Omental fat pad (tissue), 4 donors: ENCODE measurements at places on chromosomes 16 and 17.

- no peak for DNase-seq
Observed at GRCh38 chr17:7838090-7839075, 4.4 kb downstream of the KDM6B start.

DNA sequence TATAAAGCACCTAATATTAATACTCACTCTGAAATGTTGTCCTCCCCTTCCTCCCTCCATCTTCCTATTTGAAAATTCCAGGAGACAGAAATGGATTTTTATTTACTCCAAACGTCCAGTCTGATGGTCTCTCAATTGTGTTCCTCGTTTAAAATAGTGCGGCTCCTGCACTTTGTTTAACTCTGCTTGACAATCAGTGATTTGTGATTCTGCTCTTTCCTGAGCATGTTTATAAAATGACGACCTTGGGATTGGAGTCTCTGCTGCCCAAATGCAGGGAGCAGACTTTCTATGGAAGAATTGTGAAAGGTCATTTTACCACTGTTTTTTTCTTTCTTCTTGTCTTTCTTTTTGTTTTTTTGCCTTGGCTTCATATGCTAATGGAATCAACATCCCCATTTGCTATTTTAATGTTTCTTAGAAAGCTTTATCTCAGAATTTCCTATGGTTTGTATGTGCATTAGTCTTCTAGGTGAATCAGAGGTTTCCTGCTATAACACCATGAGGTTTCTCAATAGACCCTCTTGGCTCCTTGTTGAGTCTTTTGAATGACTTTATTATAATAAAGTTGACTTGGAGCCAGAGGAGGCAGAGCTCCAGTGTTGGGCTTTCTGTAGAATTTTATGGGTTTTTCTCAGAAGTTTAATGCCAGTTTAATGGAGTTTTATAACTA is 376.5 kb downstream of the CDH11 start:
- no peak for DNase-seq

DNA sequence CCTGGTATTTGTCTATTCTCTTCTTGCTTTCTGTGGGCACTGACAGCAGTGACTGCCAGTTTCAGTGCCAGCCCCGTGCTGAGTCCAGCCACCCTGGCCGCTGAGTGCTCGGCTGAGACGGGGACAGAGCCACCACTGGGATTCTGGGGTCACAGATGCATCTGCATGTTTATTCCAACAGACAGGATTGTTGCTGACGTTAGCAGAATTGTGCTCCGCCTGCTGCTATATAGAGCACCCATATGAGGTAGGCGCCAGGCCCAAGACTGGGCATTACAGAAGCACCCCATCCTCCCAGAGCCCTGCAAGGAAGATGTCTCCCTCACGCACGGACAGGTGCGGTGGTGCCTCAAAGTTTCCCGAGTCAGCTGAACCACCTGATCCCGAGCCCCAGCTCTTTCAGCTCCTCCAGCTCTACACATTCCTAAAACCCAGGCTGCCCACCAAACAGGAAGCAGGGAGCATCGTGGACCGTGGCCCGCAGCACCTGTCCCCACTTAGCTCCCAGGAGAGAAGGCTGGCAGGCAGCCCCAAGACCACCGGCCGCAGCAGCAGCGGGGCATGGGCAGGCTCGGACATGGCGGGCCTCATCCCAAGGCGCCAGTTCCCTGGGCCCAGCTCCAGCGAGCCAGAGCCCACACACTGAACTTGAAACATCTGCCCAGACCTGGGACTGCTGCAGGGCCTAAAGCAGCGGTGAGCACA is 44.9 kb upstream of the RASD1 start:
- DNase-seq: no peak

- DNase-seq: no peak
Observed at GRCh38 chr17:17523731-17524490, 27.7 kb upstream of the RASD1 start.

DNA sequence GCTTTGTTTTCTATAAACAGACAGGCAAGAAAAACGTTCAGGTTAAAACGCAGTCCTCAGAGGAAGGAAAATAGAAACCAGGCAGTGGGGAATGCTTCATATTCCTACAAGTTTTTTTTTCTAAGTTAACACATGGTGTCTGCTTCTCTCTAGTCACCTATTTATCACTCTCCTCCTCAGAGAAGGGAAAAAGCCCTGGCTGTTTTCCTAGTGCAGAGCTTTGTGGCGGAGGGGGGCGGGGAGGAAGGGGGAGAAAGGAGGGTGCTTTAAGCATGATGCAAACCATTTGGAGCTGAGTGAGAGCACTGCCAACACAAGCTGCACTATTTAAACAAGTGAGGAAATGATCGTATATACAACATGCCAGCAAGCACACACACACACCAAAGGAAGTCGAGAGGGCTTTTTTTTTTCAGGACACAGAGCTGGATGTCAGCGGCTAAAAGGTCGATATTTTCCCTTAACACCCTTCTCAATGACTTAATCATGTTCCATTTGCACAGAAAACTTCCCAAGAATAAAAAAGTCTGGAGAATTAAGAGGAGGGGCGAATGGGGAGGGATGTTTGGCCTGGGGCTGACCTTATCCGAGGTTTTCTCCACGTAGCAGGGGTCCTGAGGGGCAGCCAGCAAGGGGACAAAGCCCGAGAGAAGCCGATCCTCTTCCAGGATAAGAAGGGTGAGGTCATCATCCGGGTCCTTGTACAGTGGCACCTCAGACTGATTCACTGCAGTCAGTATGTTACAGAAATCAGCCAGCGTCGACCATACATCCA is 117.4 kb downstream of the HIC1 start:
- no peak for DNase-seq

DNA sequence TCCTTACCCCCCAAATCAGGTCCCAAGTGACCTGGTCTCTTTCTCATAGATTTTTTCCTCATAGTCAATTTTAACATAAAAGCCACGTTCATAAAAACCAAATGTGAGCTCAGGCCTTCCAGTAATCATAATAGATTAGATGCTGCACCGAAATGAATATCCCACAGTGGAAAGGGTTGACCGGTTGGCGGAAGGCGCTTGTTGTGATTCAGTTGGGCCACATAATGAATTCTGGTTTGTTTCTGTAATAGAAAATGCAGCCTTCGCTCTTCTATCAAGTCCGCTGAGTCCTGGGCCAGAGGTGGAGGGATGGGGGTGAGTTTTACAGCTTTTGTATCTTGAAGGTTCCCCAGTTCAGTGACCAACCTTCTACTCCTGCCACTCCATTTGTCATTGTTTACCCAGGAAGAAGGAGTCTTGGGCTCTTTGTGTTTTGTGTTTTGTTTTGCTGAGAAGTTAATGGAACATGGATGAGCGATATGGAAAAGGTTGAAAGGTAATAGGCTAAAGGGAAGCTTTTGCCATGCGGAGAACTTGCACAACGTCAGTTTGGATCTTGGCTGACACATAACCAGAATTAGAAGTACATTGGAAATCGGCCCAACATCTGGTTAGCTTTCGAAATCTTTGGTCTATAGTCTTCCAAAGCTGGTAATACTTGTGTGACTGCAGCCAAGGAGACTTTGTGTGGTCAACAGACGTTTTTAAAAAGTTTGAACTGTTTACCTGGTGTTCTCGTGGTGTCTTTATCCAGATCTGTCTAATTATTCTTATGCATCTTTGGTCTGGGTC is 89.5 kb downstream of the CLEC16A start:
- no peak for DNase-seq

- DNase-seq: no peak
Observed at GRCh38 chr17:13537167-13537731, 64.5 kb downstream of the HS3ST3A1 start.

GRCh38 chr17:871751-872519 is 89.8 kb downstream of the MRM3 start:
- no peak for DNase-seq

DNA sequence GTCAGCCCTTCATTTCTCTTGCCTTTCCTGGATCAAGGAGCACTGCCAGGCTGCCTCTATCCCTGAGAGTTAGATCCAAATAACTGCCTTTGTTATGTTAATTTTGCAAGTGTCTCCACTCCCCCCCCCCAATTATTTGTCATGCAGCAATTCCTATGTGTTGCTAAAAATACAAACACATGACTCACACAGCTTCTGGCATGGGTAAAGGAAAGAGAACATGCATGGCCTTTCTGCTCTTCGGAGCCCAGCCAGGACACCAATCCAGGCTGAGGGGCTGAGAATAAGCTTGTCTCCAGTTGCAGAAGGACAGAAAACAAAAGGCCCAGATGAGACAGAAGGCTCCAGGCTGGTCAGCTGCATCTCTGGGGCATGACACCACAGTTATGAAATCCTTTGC is 148.0 kb upstream of the TNRC6C start:
- no peak for DNase-seq

DNA sequence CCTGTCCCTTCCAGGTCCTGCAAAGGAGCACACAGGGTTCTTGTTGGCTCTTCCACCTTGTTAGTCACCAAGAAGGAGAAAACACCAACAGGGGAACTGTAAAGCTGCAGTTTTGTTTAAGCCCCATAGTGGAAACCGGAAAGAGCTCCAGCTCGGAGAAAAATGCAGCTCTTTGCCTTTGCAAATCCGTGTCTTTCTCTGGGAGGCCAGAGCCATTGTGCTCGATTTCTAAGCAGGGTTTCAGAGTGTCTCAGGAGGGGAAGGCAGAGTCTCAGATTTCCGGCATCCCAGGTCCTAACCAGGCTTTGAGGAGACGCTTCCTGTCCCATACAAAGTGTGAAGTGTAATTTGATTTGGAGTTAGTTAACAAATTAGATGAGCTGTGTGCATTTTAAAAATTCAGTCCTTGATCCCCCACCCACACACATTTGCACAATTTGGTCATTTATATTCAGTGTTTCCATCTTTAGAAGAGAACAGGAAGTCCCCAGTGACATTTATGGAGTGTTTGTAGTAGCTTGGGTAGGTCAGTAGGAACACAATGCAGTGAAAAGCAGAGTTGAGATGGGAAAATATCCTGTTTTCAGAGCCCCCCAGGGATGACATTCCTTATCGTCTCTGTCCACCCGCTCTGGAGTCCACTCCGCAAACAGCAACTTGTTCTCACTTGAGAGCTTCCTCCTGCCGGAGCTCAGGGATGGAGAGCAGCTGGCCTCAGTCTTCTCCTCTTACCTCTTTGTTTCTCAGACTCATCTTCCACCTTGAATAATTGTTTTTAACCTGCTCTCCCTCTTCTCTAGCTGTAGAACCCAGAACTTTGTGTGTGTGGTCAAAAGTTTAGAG is 331.9 kb downstream of the SEC14L1 start:
- no peak for DNase-seq

DNA sequence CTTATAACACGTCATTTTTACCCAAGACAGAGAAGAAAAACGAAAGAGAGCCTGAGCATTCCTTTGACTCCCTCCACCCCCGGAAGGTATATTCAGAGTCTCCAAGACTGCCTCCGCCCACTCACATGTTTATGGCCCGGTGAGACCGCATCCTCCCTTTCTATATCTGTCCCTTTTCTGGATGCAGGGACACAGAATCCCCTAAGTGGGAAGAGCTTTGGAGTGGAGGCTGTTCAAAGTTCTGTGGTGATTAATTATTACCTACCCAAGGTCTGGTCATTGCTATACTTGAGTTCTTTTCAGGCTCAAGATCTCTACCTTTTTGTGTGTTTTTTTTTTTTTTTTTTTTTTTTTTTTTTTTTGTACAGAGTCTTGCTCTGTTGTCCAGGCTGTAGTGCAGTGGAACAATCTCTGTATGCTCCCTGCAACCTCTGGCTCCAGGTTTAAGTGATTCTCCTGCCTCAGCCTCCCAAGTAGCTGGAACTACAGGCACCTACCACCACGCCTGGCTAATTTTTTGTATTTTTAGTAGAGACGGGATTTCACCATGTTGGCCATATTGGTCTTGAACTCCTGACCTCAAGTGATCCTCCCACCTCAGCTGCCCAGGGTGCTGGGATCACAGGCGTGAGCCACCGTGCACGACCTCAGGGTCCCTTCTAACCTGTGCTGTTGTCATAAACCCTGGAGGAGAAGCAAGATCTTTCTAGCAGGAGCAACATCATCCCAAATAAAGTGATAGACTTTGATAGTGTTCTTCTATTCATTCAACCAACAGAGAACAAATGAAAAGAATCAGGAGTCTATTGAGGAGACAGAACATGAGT is 407.1 kb downstream of the WWOX start:
- DNase-seq: no peak

GRCh38 chr17:31390748-31391495 is 553 bp upstream of the RAB11FIP4 start:
- DNase-seq: no peak

DNA sequence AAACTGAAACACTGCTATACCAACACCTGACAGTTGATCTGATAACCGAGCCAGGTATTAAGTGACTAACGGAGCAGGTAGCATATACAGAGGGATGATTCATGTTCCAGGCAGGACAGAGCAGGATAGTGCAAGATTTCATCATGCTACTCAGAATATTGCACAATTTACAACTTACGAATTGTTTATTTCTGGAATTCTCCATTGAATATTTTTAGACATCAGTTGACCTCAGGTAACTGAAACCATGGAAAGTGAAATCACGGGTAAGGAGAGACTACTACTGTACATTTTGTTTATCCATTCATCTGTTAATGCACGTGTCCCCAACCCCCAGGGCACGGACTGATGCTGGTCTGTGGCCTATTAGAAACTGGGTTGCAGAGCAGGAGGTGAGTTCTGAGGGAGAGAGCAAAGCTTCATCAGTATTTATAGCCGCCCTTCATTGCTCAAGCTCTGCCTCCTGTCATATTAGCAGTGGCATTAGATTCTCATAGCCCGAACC is 14.5 kb upstream of the PPM1E start:
- no peak for DNase-seq

DNA sequence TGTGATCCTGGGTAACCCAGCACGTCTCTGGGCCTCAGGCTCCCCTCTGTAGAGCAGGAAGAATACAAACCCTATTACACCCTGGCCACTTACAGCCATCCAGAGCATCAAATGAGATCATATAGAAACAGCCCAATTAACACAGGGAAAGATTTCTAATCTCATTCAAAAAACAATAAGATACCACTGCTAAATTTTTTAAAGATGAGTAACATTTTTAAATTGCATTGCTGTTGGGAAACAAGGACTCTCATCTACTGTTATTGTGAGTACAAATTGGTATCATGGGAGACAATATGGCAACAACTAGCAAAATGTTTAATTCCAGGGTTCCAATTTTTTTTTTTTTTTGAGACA is 41.1 kb downstream of the SRL start:
- no peak for DNase-seq

DNA sequence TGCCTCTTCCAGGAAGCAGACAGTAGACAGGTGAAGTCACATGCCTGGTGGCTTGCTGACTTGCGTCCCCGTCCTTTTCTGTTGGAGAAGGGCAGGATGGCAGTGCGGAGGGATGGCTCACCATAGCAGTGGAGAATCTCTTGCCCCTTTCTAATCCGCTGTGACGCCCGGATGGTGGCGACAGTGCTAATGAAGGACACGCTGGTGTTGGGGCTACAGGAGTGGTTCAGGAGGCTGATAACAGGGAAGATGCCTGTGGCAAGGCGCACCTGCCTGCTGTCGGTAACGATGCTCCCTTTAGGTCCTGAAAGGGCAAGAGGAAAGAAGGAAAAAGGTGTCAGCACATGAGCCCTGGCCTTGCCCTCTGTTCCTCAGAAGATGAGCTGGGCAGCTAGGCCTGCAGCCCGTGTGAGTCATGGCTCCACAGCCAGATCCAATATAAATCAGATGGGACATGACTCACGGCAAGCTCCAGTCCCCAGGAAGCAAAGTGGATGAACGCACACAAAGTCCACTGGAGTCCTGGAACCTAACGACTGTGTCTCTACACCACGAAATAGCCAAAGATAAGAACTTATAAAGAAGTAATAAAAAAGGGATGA is 25.5 kb downstream of the SERPINF1 start:
- DNase-seq: no peak

GRCh38 chr16:86349338-86349900 is 160.9 kb upstream of the FOXF1 start:
- DNase-seq: no peak
